ENCODE measurements at places on chromosomes 12 and 14. TPM values are rescaled to one million over a fixed set of nuclear protein-coding genes. Genes with fewer than 3 reads are reported as not detected.

PTPN21 gene
- polyA plus RNA-seq = 32.6 TPM

GLIPR1L2 gene
- polyA plus RNA-seq = 3.9 TPM

LRTM2 gene
- 0.67 TPM for polyA plus RNA-seq

FAM90A1 gene
- polyA plus RNA-seq = 1.6 TPM

MVK gene
- 26.6 TPM for polyA plus RNA-seq

NTF3 gene
- 4.5 TPM for polyA plus RNA-seq

TSPAN11 gene
- 5.9 TPM for polyA plus RNA-seq

KLRB1 gene
- 5.8 TPM for polyA plus RNA-seq

SYNDIG1L gene
- polyA plus RNA-seq = 0.31 TPM

HOXC9 gene
- polyA plus RNA-seq = 22.4 TPM

KERA gene
- not detected for polyA plus RNA-seq

ADAM21 gene
- 0.73 TPM for polyA plus RNA-seq

HOXC6 gene
- 28.7 TPM for polyA plus RNA-seq

PLEKHG7 gene
- polyA plus RNA-seq = 0.60 TPM

AMDHD1 gene
- 1.0 TPM for polyA plus RNA-seq

PCED1B gene
- 6.5 TPM for polyA plus RNA-seq

TSHR gene
- 1.3 TPM for polyA plus RNA-seq

C3AR1 gene
- 3.7 TPM for polyA plus RNA-seq

PDE3A gene
- polyA plus RNA-seq = 19.7 TPM

NYNRIN gene
- polyA plus RNA-seq = 44.1 TPM

CLEC1B gene
- 1.6 TPM for polyA plus RNA-seq

UNC119B gene
- polyA plus RNA-seq = 85.0 TPM
